ENCODE measurements at places on chromosomes 1 and 21.

DNA sequence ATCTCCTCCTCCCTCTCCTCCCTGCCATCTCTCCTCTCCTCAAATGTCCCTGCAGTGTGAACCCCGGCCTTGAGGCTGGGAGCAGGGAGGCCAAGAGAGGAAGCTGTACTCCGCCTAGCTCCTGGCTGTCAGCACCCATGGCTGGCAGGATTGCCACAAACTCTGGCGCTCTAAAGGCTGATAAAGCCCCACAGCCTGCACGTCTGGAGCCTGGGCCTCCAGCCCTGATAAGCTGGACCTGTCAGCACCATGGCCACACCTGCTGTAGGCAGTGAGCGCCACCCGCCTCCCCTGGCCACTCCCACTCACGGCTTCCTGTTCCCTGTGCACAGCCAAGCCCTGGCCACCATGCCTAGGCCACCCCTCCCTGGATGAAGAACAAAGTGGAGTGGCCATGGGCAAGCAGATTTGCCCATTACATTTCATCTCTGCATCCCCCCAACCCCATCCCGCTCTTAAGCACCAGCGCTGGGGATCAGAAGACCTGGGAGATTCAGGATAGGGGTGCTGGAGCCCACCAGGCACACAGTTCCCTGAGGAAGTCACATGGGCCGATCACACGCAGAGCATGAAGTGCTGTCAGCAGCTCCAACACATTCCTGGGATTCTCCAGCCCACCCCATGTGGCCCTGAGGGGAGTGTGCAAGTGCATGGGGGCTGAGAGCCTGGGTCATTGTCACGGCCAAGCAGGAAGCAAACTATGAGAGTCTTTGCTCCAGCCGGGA, 24.2 kb upstream of the NPPB start:
- no peak for DNase-seq

- no peak for DNase-seq
These were observed 45.9 kb upstream of the CRB1 start for GRCh38 chr1:197222025-197222685.

GRCh38 chr1:26277719-26278118, 2.2 kb upstream of the SH3BGRL3 start:
- DNase-seq: no peak

- DNase-seq: no peak
These were observed 2.0 kb downstream of the KCNE2 start for GRCh38 chr21:34365809-34366208.

Data from stimulated activated CD4-positive, alpha-beta T cell treated with anti-CD3 and anti-CD28 coated beads, Interleukin-1b, Interleukin-23, amount 100 ng/mL, for 24 hours (primary cell).